ENCODE measurements at places on chromosomes 2 and 18. TPM values are rescaled to one million over a fixed set of nuclear protein-coding genes. Genes with fewer than 3 reads are reported as not detected.

ALPP gene
- polyA plus RNA-seq = 0.20 TPM

MYCN gene
- 100 TPM for polyA plus RNA-seq

DNA sequence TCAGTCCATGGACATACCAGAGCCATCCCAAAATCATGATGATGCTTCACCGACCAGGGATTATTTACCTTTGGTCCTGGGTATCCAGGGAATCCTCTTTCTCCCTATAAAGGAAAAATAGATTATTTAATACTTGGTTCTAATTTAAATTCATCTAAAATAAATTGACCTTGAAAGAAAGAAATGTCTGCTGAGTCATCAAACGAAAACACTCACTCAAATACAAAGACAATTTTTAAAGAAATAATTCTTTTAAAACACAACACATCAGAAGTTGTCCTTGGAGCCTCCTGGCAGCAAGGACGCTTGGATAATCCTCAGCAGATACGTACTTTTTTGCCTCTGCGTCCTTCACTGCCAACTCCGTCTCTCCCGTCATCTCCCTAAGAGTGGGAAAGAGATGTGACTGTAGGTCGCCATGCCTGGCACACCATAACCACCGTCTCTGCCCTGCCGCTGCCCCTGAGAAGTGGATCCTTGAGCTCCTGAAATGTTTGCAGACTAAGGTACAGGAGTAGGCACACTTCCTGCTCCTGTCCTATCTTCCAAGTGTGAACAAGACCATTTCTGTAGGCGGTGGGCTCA lies 65.6 kb downstream of the COL6A3 start:
- DNase-seq = no peak

GRCh38 chr2:18791172-18791797 lies 201.9 kb upstream of the NT5C1B start:
- DNase-seq = no peak

DNA sequence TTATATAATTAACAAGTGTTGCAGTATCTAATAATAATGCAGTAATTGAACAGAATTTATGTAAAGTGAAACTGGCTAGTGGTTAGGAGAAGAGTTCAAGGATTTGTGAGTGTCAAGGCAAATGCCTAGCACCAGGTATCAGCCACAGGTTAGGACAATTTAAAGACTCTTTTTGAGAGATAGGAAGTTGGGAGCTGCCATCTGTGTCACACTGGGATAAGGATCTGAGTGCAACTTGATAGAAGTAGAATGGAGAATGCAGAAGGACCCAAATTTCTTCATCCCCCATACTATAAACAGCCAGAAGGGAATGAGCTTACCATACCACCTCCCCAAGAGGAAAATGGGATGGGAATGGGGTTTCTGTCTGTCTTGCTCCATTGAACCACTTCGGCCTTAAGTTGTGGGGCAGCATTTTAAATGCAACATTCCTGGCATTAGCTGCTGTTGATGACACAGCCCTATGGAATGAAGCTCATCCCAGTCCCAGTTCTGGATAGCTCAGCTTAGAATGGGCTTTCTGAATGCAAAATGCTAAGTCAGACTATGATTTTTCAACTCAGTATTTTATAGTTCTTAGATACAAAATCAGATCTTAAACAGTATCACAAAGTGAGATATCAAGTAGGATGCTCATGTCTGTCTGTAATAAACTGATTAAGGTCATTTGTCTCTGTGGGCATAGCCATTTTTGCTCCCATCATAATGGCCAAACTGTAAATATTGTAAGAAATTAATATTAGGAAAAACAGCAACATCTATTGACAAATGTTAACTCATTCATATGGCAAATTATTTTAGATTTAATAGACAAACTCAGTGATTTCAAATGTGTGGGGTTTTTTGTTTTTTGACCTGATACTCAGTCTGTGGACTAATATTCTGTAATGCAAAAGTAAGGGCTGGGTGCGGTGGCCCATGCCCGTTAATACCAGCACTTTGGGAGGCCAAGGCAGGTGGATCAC lies 44.0 kb downstream of the GPR155 start:
- no peak for DNase-seq

Data from H1 (cell line).